ENCODE measurements at places on chromosomes 6 and 20.

GRCh38 chr20:59349277-59349676, 48.9 kb downstream of the EDN3 start:
- DNase-seq = no peak

DNA sequence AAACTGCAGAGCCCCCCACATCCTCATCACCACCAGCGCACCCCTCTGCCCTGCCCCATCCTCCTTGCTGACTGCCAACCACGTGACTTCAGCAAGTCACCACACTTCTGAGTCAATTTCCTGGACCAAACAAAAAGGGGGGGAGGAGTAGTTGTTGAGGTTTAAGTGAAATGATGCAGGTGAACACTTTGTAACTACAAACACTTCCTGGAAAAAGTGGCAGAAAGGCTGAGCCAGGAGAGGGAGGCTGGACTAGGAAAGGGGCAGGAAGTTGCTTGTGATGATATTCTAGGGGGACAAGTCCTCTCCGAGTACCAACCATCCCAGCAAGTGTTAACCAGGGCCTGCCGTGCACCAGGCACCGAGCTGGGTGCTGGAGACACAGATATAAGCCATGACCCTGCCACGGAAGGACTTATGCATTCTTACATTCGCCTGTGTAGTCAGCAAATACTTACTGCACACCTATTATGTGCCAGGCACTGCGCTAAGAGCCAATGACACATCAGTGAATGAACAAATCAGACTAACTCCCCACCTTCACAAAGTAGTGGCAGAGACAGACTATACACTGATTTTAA, 67.3 kb downstream of the PREX1 start:
- peak; percentile 82 for DNase-seq

DNA sequence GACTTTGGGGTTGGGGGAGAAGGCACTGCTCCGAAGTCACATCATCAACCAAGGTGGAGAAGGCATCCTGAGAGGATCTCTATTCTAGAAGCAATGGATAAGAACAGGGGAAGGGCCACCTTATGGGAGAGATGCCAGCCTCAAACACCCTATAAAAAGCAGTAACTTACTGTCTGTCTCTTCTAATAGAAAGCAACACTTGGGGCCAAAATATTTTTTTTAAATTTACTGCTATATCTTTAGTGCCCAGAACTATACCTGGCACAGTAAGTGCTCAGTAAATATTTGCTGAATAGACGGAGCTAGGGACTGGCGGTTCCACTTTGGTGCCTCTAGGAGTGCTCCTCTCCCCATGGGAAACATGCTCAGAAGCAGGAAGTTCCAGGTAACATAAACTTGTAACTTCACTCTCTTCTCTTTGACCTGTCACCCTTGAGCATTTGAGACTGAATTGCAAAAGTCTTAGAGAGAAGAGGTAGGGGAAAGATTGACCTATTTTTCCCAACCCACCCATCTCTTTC, 807 bp upstream of the OTOR start:
- DNase-seq = no peak

DNA sequence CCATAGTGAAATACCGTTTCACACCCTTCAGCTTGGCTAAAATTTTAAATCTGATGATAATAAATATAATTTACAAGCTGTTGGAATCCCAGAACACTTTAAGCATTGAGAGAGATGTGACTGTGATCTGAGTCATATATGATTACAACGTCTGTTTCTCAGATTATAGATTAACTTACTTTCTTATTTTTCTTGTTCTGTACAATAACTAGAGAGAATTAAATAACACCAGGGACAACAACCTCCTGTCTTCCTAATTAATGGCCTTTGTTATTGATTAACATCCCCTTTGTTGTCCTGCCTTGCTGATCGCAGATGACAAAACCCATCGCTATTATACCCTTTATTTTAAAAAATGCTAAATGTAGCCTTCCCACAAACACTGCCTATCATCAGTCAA, 87.8 kb upstream of the EZR start:
- no peak for DNase-seq

GRCh38 chr20:62056975-62057374, 8.7 kb downstream of the TAF4 start:
- DNase-seq = no peak

DNA sequence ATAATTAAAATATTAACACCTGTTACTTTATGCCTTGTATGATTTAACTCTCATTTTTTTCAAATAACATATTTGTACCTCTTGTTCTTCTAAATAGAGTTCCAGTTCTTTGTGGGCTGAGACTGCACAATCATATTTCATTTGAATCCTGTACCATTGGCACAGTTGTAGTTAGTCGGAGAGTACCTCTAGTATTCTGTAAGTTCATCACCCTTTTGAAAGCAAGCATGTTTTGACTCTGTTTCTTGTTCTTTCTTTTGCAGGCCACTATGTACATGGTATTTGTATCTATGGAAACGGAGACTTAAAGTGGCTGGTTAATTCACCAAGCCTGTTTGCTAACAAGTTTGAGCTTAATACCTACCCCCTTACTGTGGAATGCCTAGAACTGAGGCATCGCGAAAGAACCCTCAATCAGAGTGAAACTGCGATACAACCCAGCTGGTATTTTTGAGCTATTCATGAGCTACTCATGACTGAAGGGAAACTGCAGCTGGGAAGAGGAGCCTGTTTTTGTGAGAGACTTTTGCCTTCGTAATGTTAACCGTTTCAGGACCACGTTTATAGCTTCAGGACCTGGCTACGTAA, 68.2 kb downstream of the C6orf52 start:
- no peak for DNase-seq

- DNase-seq = peak; percentile 20
Observed at GRCh38 chr6:121627761-121628160, 192.3 kb downstream of the GJA1 start.

GRCh38 chr6:39353698-39354315, 31.3 kb upstream of the KCNK16 start:
- DNase-seq = no peak

- no peak for DNase-seq
Observed at GRCh38 chr6:76771059-76771634, 692.1 kb downstream of the HTR1B start.

- no peak for DNase-seq
Observed at GRCh38 chr6:15343490-15344191, 97.8 kb downstream of the JARID2 start.

DNA sequence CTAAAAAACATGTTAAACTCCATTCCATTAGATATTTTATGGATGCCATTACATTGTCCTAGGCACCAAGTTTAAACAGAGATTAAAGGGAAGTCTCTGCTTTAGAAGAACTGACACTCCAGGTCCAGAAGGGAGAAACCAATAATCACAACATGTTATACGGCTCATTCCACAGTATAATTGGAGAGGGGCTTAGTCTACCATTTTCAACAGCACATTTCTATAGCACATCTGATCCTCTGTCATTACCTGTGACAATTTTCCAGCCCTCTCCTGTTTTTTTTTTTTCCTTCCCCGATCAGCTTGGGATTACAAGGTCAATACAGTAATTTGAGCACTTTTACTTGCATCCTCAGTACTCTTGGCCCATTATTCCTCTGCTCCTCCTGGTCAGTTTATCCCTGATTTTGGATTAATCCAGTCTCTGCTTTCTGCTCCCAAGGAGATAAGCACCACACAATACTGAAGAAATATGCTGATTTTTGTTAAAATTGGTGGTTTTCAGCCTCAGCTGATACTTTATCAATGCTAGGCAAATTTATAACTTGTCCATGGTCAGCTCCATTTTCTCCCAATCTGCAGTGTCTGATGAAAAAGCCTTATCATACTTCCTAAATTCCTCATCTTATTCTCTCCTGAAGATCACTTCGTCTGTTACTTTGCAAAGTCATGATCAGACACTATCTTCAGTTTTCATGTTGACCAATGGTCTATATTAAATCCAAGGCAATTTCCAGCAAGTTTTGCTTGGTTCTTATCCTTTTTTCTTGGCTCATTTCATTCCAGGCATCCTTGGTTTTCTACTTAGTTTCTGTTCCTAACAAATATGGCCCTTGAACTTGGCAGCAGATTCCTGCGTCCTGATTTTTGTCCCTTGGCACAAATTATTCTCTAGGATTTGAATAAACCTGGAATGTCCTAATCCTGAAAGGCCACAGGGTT, 30.8 kb upstream of the SYNCRIP start:
- DNase-seq = no peak

DNA sequence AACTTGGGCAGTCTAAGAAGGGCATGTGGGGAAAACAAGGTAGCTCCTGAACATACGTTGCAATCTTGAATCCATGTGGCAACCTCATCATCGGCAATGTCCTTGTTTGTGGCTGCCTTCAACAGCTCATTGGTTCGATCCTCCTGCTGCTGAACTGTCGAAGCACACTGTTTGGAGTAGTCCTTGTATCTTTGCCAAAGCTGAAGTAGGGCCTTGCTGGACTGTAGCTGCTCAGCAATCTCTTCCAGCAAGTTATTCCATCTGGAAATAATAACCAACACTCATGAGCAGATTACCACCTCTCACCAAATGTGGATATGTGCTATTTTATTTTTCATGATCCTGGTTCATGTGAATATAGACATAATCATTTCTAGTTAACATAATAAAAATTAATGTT, 413.3 kb downstream of the ESR1 start:
- DNase-seq = no peak

GRCh38 chr20:37445041-37445440, 76.0 kb upstream of the NNAT start:
- DNase-seq = no peak

DNA sequence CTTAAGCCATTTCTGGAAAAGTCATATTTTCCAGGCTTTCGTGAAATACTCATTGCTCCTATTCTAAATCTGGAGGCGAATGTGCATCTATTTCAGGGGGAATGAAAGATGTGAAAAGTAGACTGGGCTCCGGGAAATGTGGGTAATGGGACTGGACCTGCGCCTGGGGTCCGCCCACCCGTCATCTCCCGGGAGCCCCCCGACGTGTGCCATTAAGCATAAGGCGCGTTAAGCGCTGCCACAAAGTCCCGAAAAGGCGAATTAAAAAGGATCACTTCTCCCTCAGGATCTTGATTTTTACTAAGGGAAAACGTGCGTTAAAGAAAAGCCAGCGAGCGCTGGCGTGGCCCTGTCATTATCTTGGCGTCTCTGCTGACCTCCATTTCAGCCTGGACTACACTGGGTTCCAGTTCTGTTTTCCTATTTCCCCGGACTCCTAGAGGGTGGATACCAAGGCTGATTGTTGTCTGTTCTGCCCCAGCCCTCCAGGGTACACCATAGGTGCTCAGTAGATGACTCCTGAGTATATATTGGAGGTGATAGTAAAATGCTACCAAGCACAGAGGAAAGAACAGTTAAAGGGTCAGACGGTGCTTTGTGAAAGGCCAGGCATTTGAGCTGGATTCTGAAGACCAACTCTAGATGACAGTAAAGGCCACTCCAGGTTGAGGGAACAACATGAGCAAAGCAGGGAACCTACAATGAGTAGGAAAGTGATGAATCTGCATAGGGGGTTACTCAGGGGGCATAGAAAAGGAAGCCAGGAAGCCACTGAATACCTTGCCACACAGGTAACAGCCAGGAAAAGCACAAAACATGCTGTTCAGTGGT, 89.2 kb upstream of the ARID1B start:
- no peak for DNase-seq

DNA sequence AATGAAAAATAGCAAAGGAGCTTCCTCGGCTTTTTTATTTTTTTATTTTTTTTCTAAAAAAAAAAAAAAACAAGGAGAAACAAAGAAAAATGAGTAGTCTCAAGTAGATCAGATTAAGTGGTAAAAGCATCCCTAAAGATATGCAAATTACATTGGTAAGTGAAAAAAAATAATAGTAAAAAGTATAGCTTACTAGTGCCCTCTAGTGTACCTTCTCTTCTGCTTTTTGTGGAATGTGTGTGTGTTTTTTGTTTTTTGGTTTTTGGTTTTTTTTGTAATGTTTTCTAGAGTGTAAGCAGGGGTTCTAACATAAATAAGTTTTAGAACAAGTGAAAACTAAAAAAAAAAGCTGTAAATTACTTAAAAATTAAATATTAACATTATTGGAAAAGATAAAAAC, 1062.0 kb downstream of the HACE1 start:
- no peak for DNase-seq

GRCh38 chr20:43015566-43015965, 174.1 kb downstream of the PTPRT start:
- DNase-seq = no peak

DNA sequence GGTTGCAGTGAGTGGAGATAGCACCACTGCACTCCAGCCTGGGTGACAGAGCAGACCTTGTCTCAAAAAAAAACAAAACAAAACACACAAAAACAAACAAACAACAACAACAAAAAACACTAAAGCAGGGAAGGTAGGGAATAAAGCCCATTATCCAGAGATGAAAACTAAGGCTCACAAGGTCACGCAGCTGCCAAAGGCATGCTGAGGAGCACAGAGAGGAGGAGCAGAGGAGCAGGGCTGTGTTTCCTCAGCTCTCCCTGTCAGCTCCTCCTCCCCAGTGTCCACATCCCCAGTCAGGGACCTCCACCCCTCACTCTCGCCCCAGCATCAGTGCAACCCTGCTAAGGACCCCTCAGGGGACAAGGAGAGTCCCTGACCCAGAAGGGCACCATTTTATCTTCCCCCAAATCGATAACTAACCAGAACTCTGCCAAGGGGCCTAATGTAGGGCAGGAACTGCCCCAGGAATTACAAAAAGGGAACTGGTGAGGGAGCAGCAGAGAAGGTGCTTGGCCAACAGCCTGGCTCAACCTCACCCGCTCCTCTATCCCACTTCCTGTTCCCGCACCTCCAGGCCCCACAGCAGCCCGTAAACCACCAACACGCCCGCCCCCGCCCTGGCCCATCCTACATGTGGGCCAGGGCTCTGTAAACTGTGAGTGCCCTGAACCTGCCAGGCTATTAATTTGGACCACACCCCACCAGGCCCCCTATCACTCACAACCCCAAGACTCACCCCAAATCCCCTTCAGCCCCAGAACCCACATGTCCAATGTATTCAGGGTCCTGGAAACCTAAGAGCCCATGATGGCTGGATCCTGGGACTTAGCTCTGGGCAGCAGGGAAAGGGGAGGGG, 9.0 kb downstream of the TEAD3 start:
- peak; percentile 45 for DNase-seq
